ENCODE measurements at places on chromosomes 13 and 19.

DNA sequence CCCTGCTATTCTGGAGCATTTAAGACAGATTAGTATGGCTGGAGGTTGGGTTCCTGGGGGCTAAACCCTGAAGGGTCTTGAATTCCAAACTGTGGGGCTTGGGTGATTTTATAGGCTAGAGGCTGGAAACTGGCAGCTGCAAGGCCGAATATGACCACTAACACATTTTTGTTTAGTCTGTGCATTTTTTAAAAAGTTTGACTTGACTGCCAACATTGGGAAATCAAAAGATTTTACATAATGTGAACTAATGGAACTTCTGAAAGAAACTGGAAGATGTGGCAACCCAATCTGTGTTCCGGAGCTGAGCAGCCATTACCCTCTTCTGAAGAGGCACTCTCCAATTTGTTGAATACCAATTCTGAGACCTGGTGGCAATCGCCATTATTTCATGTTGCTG is 5.1 kb downstream of the ZNF784 start:
- DNase-seq = no peak

- no peak for DNase-seq
Measured at GRCh38 chr13:51071493-51071892, 39.6 kb downstream of the C13orf42 start.

DNA sequence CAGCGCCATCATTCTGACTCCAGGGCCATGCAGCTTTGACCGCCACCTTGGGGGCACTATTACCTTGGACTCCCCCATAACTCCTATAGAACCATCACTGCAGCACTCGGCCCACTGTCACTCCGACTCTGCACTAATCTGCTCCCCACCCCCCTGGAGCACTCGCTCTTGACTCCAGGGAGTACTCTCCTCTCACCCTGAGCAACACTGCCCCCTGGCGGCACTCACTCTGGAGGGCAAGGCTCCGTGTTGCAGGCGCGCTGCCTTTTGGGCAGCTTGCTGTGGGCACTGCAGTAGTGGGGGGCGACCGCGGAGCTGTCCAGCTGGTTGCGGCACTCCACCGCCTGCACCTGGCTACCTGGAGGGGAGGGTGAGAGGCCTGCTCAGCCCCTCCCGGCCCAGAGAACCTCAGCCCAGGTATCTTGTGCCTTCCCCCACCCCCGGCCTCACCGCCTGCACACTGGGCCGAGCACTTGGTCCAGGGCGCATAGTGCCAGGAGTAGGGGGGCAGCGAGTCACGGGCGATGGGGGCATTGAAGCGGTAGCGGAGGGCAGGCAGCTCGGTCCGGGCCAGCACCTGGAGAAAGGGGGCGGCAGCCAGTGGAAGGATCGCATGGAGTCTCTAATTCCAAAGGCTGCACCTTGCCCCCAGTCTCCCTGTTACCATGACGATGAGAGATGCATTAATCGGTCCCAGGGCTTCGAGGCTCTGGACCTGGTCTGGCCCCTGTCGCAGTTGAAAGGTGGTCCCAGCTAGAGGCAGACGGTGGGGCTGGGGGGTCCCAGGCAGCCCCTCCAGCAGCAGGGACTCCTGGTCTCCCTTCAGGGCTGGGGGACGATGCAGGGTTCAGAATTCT is 8.9 kb upstream of the MYO1F start:
- DNase-seq = peak; percentile 74

- no peak for DNase-seq
Measured at GRCh38 chr19:16588824-16589577, 16.8 kb upstream of the SLC35E1 start.

GRCh38 chr13:95100525-95101433 is 200.5 kb downstream of the ABCC4 start:
- DNase-seq = no peak

DNA sequence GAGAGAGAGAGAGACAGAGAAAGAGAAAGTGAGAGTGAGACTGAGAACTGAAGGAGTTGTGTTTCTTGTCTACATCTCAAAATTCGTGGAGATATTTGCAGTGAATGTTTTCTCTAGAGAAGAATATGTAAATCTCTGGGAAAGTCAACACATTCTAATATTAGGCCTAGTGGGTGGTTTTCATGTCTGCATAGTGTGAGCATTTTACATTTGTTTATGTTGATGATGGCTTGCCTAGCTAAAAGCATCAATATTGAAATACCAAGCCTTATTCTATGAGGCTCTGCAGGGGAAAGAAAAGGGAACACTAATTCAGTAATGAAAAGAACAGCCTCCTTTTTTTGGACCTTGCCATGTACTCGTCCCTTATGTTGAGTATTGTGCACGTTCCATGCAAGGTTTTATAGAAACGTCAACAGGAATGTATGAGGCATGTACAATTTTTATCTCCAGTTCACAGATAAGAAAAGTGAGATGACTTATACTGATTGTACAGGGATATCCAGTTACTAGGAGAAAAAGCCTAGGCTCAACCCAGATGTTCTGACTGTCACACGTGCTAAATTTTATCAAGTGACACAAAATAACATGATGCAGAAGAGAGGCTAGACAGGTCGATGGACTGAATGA is 1288.9 kb upstream of the SLC10A2 start:
- no peak for DNase-seq

DNA sequence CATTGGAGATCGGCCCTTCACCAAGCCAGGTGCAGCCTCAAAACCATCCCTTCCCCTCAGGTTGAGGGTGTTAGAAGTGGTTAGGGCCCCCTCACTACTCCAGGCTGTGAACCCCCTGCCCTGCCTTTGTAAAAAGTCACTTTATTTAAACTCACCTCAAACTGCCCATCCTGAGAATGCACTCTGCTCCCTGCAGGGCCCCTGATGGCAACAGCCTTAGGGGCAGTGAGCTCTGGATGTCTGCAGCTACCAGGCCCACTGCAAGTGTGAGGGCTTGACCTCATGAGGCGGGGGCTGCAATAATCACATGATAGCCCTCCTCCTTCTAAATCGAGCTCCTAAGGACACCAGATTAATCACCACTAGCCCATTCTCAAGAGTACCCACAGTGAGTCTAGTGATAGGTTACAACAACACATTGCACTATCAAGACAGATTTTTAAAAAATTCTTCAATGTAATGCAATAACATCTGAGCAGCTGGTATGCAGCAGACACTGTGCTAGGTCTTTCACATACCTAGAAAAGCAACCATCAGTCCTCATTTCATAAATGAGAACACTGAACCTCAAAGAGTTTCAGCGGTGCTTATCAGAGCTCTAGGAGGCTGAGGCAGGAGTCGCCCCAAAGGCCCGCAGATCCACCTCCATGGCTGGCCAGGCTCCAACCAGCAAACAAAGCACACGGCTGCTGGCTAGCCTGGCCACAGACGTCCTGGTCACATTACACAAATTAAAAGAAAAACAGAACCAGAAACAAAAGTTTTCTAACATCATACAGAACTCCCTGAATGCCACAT is 26.0 kb downstream of the SLC7A1 start:
- DNase-seq = no peak

DNA sequence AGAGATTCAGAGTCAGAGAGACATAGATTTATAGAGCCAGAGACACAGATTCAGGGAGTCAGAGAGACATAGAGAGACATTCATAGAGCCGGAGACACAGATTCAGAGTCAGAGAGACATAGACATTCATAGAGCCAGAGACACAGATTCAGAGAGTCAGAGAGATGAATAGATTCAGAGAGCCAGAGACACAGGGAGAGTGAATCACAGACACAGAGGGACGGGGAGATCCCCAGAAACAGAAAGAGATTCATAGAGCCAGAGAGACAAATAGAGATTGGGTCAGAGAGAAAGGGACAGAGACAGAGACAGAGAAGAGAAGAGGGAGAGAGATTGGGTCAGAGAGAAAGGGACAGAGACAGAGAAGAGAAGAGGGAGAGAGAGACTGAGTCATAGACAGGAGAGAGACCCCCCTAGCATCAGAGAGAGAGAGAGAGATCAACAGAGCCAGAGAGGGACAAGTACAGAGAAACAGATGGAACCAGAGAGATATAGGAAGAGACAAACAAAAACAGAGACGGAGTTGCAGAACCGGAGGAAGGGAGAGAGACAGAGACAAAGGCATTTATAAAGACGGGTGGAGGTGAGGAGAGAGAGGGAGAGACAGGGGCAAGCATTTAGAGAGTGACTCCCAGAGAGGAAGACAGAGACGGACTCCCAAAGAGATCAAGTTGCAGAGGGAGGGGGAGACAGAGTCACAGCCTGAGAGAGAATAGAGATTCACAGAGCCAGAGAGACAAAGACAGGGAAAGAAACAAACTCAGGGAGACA is 1.1 kb upstream of the PRKCG start:
- no peak for DNase-seq

GRCh38 chr19:32692727-32693061 is 1.1 kb downstream of the NUDT19 start:
- no peak for DNase-seq

GRCh38 chr19:30778061-30778460 is 405.9 kb downstream of the ZNF536 start:
- DNase-seq = no peak

DNA sequence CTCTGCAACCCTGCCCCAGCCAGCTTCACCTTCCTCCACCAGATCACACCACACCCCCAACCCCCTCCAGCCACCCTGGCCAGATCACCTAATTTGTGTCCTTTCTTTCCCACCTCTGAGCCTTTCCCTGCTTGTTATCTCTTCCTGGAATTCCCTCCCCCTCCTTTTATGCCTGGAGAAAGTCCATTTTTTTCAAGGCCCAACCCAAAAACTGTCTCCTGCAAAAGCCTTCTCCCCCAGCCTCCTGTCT is 5.3 kb upstream of the TLE2 start:
- no peak for DNase-seq

DNA sequence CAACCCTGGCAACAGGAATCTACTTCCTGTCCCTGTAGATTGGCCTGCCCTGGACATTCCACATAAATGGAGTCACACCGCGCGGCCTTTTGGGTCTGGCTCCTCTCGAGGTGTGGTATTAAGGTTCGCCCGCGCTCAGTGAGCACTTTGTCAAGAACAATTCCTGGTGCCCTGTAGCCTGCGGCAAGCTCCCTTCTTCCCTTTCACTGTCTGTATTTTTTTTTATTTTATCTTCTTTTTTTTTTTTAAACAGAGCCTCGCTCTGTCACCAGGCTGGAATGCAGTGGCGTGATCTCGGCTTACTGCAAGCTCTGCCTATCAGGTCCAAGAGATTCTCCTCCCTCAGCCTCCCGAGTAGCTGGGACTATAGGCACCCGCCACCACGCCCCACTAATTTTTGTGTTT is 28.3 kb downstream of the PEX11G start:
- DNase-seq = no peak

DNA sequence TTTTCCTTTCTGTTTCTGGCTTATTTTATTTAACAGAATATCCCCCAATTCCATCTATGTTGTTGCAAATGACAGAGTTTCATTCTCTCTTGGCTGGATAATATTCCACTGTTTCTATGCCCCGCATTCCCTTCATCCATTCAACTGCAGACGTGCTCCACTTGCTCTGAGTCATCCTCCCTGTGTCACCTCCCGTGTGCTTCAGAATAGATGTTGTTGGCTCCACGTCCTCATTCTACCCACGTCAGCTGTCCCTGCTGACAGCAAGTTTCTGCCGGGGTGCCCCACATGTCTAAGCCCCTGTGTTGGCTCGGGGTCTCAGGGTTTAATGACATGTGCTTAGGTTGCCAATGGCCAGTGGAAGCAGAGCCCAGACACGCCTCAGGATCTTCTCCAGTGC is 1041.0 kb downstream of the UQCRFS1 start:
- no peak for DNase-seq

GRCh38 chr13:101681834-101682233 is 229.4 kb downstream of the ITGBL1 start:
- DNase-seq = no peak

DNA sequence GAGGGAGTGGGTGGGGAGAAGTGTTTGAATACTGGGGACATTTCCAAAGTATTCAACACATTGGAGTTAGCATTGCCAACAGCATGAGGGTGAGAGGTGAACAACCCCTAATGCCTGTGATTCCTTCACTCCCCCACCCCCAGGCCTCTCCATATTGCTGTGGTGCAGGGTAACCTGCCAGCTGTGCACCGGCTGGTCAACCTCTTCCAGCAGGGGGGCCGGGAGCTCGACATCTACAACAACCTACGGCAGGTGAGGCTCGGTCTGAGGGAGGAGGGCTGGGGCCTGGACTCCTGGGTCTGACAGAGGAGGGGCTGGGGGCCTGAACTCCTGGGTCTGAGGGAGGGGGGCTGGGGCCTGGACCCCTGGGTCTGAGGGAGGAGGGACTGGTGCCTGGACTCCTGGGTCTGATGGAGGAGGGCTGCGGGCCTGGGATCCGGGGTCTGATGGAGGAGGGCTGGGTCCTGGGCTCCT is 7.6 kb downstream of the BCL3 start:
- DNase-seq = no peak

DNA sequence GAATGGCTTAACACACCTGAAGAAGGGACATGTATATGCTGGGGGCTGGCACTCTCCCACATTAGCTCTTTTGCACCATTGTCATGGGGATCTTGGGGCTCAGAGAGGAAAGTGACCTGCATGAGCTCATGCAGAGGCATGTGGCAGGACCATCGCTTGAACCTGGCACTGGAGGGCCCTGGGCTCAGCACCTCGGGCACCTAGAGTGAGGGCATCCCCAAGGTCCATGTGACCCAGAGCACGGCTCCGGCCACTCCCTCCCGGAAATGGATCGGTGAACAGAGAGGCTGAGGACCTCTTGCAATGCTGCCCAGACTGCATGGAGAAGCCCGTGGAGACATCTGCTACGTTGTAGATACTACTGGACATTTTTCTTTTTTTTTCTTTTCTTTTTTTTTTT is 38.6 kb upstream of the CCNE1 start:
- DNase-seq = no peak

GRCh38 chr13:32214071-32214470 is 101.1 kb downstream of the ZAR1L start:
- peak; percentile 46 for DNase-seq

GRCh38 chr19:31286491-31286890 is 62.7 kb downstream of the TSHZ3 start:
- no peak for DNase-seq

GRCh38 chr13:25198647-25199046 is 26.6 kb upstream of the AMER2 start:
- no peak for DNase-seq

- DNase-seq = no peak
Measured at GRCh38 chr13:105971312-105971711, 564.1 kb downstream of the EFNB2 start.

DNA sequence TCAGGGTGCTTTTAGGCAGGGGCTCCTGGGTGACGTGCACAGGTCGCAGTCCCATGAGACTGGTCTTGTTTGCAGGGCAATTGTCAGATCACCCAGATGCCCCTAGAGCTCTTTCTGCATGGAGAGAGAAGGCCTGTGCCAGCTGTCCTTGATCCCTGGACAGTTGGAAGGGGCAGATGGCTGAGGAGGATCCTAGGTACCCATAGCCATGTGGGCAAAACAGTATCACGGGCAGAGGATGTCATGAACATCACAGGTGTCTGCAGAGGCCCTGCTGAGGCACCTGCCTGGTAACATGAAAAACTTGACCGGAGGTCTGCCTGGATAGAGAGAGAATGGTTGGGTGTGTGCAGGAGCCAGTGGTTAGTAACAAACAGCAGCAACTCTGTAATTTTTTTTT is 99.3 kb downstream of the ZNF536 start:
- DNase-seq = no peak

- DNase-seq = no peak
Measured at GRCh38 chr13:30982506-30982905, 50.0 kb downstream of the TEX26 start.
